Panc1 (cell line): ENCODE measurements at places on chromosomes 1 and 21.

- DNase-seq: no peak
These were observed 500 bp downstream of the FAM20B start for GRCh38 chr1:179025975-179026812.

DNA sequence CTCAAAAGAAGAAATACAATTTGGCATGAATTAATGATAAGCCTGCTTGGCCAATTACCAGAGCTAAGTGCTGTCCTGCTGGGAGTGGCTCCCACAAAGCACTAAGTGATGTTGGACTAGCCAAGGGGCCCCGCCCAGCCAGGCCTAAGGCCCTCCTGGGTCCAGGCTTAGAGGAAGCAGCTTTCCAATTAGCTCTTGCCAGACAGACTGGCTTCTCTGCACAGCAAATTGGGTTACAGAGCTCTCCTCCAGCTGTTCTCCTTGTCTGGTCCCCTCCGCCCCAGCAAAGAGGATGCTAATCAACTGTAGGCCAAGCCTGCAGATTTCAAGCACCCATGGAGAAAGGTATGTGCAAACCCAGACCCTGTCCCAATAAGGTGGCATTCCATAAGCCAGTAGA, 151.9 kb downstream of the DMRTA2 start:
- DNase-seq: no peak

GRCh38 chr1:104348277-104348676, 598.6 kb downstream of the AMY1C start:
- no peak for DNase-seq

DNA sequence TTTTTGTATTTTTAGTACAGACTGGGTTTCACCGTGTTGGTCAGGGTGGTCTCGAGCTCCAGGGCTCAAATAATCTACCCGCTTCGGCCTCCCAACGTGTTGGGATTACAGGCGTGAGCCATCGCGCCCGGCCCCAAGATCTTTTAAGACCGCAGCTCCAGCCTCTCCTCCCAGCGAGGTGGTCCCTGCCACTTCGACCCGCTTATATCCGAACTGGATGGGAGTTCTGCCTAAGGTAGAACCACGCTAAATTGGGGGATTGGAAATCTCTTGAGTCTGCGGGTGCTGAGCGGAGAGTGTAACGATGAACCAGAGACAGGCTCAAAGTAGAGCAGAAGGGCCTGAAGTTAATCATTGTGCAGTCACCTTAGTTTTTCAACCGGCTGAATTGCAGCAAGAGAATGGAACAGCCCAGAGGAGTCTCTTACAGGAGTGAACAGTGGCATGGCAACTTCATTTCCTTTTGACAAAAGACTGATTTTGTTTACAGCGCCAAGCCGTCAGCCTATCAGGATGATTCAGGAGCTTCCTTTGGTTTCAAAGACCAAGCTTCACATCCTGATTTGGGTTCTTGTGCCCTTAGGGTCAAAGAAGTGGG, 726 bp upstream of the CYB5R1 start:
- DNase-seq: no peak

- DNase-seq: no peak
These were observed 215.3 kb upstream of the C1orf174 start for GRCh38 chr1:4115191-4115900.

GRCh38 chr1:8711873-8712412, 105.5 kb downstream of the RERE start:
- no peak for DNase-seq

DNA sequence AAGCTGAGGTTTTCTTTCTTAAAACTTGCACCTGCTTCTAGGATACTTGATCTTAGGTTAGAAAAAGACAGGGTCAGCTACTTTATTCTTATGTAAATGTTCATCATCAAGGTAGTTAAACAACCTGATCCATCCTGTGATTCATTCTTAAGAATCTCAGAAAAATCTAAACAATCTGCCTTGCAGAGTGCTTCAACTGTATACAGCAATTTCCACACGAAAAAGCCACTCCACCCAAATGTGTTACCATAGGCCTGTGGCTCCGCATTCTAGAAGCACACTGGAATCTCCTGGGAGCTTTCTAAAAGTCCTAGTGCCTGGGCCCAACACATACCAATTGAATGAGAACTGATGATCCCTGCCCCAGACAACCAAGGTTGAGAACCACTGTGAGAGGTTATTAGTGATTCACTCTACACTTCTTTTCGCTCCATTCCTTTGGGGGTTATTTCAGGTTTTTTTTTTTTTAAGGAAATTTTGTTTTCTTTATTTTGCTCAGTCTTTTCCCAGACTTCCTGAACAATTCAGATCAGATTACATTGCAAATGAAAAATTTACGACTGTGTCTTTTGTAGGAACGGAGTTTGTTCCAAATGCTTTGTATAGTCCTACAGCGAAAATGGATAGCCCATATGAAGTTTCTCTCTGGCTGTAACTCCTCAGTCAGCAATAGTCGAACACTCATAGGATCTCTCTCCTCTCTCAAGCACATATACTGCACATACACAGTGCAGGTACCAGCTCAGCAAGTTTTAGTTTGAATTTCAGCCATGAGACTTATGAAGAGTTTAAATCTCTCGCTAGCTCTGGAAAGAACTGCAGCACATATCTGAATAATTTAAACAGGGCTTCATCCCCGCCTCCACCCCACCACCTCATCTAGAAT, 16.1 kb downstream of the SMYD2 start:
- DNase-seq: no peak

GRCh38 chr1:40059960-40060750, 19.6 kb downstream of the CAP1 start:
- no peak for DNase-seq

GRCh38 chr1:26470878-26471497, 1.3 kb upstream of the HMGN2 start:
- no peak for DNase-seq

- DNase-seq: no peak
These were observed 19.8 kb downstream of the MYOG start for GRCh38 chr1:203065986-203066385.

DNA sequence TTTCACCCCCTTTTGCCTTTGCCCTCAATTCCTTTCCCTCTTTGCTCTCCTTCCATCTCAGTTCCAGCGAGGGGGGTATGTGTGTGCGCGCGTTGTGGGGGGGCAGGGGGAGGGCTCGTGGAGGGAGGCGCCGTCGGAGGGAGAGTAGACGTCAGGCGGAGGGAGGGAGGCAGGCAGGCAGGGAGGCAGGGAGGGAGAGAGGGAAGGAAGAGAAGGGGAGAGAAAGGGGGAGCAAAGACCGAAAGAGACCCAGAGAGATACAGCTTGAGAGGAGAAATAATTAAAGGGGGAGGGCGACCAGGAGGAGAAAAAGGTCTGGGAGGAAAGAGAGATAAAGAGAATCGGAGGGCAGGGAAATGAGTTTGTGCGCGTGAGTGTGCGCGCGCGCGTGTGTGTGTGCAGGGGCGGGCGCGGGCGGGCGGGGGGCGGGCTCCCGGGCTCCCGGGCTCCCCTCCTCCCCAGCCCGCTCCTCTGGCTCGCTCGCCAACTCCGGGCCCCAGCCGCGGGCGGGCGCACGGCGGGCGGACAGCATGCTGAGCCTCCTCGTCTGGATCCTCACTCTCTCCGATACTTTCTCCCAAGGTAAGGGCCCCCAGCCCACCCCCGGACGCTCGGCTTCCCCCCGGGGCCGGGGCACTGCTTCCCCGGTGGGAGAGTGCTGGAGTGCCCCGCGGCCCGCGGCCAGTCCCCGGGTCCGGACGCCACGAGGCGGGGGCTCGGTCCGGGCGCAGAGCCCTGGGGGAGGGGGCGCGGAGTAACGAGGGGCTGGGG, at the start of gene KIRREL1:
KIRREL1 (plus strand) TSS at position 499 of the 771 bp plus-strand sequence; CDS start at position 531, 32 bp downstream.
- DNase-seq: no peak

GRCh38 chr1:205211839-205212536, 486 bp upstream of the DSTYK start:
- DNase-seq: no peak

DNA sequence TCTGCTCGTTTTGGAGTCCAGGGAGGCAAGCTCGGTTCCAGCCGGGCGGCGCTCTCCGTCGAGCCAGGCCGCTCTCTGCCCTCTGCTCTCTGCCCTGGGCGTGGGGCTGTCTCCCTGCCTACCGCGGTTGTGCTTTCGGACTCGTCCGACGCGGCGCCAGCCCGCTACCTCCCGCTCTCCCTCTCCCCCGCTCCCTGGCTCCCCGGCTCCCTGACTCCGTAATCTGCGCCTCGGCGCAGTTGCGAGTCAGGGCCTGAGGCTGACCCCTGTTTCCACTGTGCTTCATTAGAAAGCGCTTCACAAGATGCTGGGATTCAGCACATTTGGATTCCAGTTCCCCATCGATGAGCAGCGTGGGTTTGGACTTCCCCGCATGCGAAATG, 2.2 kb downstream of the SOX13 start:
- DNase-seq: no peak

- DNase-seq: no peak
These were observed 115.0 kb upstream of the SMYD2 start for GRCh38 chr1:214165850-214166374.

DNA sequence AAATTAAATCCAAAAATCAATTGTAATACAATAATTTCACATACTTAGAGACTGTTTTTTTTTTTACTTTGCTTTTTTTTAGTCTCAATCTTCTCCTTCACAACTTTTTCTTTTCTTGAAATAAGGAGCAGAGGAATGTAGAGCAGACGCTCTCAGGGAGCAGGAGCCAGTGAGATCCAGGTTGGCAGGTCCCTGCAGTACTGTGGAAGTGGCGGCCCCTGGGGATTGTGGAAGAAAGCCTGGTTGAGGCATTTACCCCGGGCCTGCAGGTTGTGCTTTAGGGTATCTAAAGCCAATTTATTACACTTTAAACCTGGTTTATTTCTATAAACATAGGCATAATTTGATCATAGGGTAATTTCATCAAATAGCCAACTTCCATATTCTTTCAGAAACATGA, 748 bp upstream of the OR2AJ1 start:
- DNase-seq: no peak

GRCh38 chr21:34270411-34270810, 93.4 kb upstream of the KCNE2 start:
- DNase-seq: no peak

- DNase-seq: no peak
These were observed 23.4 kb upstream of the IKBKE start for GRCh38 chr1:206446688-206447421.

DNA sequence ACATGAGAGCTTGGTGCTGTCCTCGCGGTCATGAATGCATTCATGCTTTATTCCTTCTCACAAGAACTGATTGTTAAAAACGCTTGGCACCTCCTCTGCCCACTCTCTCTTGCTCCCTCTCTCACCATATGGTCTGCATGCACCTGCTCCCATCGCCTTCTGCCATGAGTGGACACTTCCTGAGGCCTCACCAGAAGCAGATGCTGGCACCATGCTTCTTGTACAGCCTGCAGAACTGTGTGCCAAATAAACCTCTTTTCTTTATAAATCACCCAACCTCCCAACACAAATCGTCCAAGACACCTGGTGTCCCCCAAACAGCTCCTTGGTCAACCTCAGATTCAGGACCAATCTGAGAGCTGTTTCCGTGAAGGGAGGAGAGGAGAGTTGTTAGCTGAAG, 43.3 kb upstream of the PCBP3 start:
- DNase-seq: no peak

GRCh38 chr1:201694608-201695335, 134.2 kb upstream of the IPO9 start:
- no peak for DNase-seq

- peak; percentile 15 for DNase-seq
These were observed 36.3 kb upstream of the IL10 start for GRCh38 chr1:206808615-206809014.

GRCh38 chr1:210024996-210025395, 87.0 kb downstream of the SYT14 start:
- DNase-seq: no peak

GRCh38 chr1:93839307-93839706, 39.7 kb downstream of the DNTTIP2 start:
- DNase-seq: no peak

GRCh38 chr1:47991187-47991586, 6.0 kb downstream of the TRABD2B start:
- no peak for DNase-seq

- DNase-seq: no peak
These were observed 16.6 kb upstream of the DUSP10 start for GRCh38 chr1:221758455-221758854.

GRCh38 chr1:64530969-64531692, 61.2 kb downstream of the CACHD1 start:
- DNase-seq: no peak

DNA sequence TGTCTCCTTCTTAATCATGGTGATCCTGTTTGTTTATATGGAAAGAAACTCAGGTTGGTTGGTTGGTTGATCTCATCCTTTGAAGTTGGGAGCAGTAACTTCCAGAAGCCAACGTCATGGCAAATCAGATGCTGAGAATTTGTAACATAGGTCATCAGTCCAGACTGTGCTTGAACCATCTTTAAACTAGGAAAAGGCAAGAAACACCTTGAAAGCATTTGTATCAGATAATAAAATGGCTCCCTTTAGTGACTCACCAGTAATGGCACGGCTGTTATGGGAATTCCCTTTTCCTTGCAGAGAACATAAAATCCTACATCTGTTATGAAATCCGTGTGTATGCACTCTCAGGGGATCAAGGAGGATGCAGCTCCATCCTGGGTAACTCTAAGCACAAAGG, 58.1 kb downstream of the SERBP1 start:
- DNase-seq: no peak

DNA sequence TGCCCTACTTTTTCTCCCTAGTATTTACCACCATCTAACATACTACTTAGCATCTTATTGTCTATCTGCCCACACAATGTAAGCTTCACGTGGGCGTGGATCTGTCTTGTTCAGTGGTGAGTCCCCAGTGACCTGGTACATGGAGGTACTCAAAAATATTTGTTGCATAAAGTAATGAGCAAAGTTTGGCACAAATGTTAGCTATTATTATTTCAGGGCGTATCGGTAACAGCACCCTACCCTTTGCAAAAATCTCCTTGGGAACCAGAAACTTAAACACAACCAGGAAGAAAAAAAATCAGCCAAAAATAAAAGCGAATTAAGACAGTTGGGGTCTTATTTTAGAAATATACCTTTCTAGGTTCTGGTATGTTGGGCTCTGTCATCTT, 454 bp upstream of the NENF start:
- DNase-seq: no peak

DNA sequence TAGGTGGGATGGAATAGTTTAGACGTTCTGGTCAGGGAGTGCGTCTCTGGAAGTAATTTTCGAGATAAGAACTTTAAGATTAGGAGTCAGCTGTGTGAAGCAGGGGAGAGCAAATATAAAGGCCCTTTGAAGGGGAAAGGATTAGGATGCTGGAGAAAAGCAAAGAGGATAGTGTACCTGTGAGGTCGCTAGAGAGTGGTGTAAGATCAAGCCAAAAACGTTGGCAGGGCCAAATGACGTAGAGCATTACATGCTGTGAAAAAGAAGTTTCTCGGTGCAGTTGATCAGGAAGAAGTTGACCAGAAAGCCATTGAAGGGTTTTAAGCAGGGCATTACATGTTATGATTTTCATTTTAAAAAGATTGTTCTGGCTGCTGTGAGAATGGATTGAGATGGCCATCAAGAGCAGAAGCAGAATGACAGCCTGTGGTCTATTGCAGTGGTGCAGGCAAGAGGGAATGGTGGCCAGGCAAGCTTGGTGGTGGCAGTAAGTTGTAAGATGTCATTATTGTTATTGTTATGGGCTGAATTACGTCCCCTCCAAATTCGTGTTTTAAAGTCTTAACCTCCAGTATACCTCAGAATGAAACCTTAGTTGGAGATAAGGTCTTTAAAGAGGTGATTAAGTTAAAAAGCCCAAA, 113.6 kb upstream of the KIF26B start:
- no peak for DNase-seq
